ENCODE measurements at places on chromosomes 11 and 22.

GRCh38 chr11:130892861-130893260 lies 23.4 kb downstream of the SNX19 start:
- DNase-seq: no peak

GRCh38 chr11:131025020-131025419 lies 108.7 kb upstream of the SNX19 start:
- no peak for DNase-seq

- no peak for DNase-seq
Observed at GRCh38 chr11:119650251-119650650, 78.7 kb downstream of the NECTIN1 start.

DNA sequence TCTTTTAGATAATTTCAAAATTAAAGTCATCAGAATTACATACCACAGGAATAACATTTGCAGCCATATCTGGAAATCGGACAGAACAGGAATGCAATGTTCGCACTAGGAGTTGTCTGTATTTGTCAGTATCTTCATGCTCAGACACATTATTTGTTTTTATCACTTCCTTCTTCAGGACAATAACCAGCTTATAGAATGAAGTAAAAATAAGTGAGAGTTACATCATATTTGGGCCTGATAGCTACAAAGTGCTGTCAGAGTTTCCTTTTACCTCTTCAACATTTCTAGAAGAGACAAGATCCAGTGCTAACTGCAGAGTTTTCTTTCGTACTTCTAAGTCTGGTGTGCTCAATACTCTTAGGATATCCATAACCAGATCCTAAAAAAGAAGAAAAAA lies 18.9 kb downstream of the COPB1 start:
- DNase-seq: no peak

All from mucosa of descending colon (tissue), 3 donors.